GM23248 (cell line): ENCODE measurements at places on chromosomes 16 and 17. TPM values are rescaled to one million over a fixed set of nuclear protein-coding genes. Genes with fewer than 3 reads are reported as not detected.
A peak's percentile ranks its signal among the peaks of the same experiment; 100 is the strongest.

- H3K4me1 ChIP-seq: peaks cover 9% of the 10 kb centered on the region; the same call in 1 of the 2 replicates
- H3K4me3 ChIP-seq: no peak overlapping the region
- peak; percentile 26 for DNase-seq
- peaks cover 30% of the 10 kb centered on the region for H3K36me3 ChIP-seq
- no peak overlapping the region for H3K27ac ChIP-seq
- H3K27me3 ChIP-seq: no peaks in the 10 kb centered on the region
These were observed 2.7 kb upstream of the AMFR start for GRCh38 chr16:56428091-56428490.

- H3K4me1 ChIP-seq: peaks cover 15% of the 10 kb centered on the region
- H3K27me3 ChIP-seq: no peaks in the 10 kb centered on the region
- DNase-seq: no peak
- H3K27ac ChIP-seq: no peak overlapping the region
- no peak overlapping the region for H3K4me3 ChIP-seq
- H3K36me3 ChIP-seq: no peaks in the 10 kb centered on the region; the same call in 1 of the 2 replicates
These were observed 80.2 kb upstream of the STAC2 start for GRCh38 chr17:39305978-39306377.

GRCh38 chr16:55508941-55509931 lies at the start of gene LPCAT2:
Gene LPCAT2, plus strand, starts transcription at chr16:55509072. Its CDS starts 110 bp downstream, at chr16:55509182.
- peak; percentile 93 for DNase-seq
- H3K27me3 ChIP-seq: no peaks in the 10 kb centered on the region
- H3K4me3 ChIP-seq: peak within 1 kb of the TSS; percentile 76

The PHKB gene
- polyA plus RNA-seq: 31.3 and 32.7 TPM in 2 replicates

DNA sequence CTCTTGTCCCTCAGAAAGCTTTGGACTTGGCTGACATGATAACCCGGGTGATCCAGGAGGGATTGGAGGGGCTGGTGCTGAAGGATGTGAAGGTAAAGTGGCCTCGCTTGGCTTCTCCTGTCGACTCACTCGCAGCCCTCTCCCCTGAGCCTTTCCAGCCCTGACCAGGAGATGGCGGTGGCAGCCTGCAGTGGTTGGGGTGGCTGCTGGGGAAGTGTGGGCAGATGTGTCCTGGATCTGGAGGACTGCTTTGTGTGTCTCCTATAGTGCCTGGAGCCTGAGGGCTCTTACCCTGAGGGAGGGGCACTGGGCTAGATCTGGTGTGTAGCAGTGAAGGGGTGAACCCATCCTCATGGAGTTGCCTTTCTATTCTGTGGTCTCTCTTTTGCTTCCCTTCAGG lies 17.9 kb downstream of the LIG3 start:
- H3K36me3 ChIP-seq: peaks cover 3% of the 10 kb centered on the region; the same call in 1 of the 2 replicates
- no peak overlapping the region for H3K27ac ChIP-seq
- DNase-seq: peak; percentile 84
- no peak overlapping the region for H3K4me3 ChIP-seq

- no peak overlapping the region for H3K27ac ChIP-seq
- H3K27me3 ChIP-seq: no peaks in the 10 kb centered on the region
- H3K36me3 ChIP-seq: 0 out of 2 replicates have a peak, but pooled peaks cover 2% of the 10 kb centered on the region
- H3K4me1 ChIP-seq: peaks cover 5% of the 10 kb centered on the region; the same call in 1 of the 2 replicates
- no peak overlapping the region for H3K4me3 ChIP-seq
These were observed 134.9 kb downstream of the SOCS1 start for GRCh38 chr16:11121083-11121608.

DNA sequence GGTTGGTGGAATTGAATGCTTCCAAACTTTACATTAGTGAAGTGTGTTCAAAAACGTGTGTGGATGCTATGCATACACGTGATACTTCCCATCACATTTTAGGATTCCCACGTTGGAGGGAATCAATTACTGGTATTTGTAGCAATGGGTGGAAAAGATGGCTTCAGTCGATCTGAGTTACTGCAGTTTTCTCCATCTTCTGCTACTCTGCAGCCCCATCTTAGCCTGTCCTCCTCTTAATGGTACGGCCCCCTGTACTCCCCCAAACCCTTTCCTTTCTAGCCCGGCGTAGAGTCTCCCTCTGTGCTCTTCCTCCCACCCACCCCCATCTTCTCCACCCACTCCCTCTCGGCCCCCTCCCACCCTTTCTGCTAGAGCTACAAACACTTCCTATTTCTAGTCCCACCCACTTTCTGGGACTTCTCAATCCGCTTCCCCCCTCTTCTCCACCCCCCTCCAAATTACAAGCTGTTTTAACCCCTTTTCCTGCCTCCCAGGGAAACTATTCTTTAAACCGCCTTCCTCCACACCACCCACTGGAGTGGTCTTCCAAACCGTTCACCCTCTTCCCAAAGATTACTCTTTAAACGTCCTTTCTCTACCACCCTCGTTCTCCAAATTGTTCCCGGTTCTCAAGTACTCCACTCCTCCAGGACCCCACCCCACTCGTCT lies 1.1 kb downstream of the CHTF8 start:
- no peaks in the 10 kb centered on the region for H3K36me3 ChIP-seq
- peaks cover 11% of the 10 kb centered on the region for H3K4me1 ChIP-seq
- peak overlapping the region; percentile 58 for H3K27ac ChIP-seq
- H3K4me3 ChIP-seq: peak overlapping the region; percentile 98
- H3K27me3 ChIP-seq: no peaks in the 10 kb centered on the region

DNA sequence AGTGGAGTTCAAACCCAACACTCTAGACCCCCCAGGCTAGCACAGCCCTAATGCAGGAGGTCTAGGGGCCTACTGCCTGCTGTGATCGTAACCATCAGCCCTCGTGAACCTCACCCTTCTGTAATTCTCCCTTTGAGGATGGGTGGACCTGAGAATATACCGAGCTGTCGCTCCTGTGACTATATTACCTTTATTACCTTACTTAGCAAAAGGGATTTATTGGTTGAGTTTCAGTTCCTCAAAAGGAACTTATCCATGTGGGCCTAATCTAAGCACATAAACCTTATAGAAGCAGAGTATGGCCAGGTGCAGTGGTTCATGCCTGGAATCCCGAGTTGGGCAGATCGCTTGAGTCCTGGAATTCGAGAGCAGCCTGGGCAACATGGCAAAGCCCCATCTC lies 19.2 kb upstream of the EMP2 start:
- no peak overlapping the region for H3K27ac ChIP-seq
- H3K4me3 ChIP-seq: no peak overlapping the region
- H3K4me1 ChIP-seq: peaks cover 9% of the 10 kb centered on the region
- DNase-seq: no peak
- no peaks in the 10 kb centered on the region for H3K36me3 ChIP-seq

The CDH1 gene
- 0.04 TPM in 2 replicates for polyA plus RNA-seq

GRCh38 chr17:35210741-35211140 lies 16.5 kb upstream of the SLC35G3 start:
- peaks cover 4% of the 10 kb centered on the region for H3K27me3 ChIP-seq
- no peak overlapping the region for H3K27ac ChIP-seq
- H3K4me1 ChIP-seq: no peaks in the 10 kb centered on the region
- H3K4me3 ChIP-seq: no peak overlapping the region
- no peak for DNase-seq
- H3K36me3 ChIP-seq: no peaks in the 10 kb centered on the region
